ENCODE measurements at places on chromosomes 12 and 14.

DNA sequence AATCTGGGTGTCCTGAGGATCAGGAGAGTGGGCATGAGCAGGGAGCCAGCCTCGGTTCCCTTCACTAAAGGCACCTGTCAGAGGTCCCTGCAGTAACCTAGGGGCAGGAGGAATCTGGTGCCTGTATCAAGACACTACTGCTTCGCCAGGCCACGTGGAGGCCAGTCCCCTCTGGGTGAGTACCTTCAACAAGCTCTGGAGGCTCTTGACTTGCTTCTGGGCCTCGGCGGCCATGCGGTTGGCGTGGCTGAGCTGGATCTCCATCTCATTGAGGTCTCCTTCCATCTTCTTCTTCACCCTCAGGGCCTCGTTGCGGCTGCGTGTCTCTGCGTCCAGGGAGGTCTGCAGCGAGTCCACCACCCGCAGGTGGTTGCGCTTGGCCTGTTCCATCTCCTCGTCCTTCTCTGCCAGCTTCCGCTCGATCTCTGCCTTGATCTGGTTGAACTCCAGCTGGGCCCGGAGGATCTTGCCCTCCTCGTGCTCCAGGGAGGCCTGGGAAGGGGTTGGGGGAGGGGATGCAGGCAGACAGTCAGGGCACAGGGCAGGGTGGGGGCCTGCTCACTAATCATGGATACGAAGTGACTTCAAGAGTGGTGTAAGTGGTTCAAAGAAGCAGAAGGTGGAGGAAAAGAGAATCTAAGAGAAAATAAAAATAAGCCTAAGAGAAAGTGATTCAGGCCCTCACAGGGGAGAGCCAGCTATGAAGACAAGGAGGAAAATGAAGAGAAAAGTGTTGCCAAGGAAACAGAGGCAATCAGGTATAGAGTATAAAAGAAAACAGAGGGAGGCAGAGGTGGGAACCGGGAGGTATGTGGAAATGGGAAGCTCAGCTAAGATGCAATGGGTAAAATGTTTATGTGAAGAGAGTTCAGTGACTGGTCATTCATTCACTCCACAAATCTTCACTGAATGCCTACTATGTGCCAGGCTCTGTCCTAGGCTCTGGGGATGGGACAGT is 8.0 kb upstream of the MYH6 start:
- DNase-seq: no peak

DNA sequence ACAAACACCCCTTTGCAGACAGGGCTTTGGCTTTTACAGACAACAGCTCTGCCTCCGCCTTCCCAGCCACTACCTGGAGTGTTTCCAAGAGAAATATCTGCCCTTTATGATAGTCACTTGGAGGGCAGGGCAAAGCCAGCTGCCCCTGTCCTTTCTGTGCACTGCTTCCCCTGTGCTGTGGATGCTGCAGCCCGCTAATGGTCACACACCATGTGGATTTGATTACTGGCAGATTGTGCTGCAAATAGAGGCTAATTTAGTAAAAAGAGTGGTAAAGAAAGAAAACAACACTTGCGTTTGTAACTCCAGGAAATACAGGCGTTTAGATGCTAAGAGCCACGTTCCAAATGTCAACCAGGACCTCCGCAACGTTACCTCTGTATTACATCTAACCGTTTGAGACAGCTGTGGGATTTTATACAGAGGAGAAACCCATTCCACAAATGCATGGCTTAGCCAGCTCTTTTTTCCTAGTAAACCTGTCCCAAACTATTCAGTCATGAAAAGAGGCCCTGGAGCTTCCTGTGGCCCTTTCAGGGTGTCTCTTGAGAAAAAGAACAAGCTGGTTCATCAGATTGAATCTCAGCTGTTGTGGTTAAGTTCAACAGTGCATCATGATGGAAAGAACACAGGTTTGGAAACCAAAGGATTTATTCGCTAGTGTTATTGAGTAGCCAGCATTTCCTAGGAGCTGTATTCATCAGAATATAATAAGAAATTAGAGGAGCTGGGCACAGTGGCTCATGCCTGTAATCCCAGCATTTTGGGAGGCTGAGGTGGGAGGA is 30.1 kb upstream of the PWP1 start:
- no peak for DNase-seq

DNA sequence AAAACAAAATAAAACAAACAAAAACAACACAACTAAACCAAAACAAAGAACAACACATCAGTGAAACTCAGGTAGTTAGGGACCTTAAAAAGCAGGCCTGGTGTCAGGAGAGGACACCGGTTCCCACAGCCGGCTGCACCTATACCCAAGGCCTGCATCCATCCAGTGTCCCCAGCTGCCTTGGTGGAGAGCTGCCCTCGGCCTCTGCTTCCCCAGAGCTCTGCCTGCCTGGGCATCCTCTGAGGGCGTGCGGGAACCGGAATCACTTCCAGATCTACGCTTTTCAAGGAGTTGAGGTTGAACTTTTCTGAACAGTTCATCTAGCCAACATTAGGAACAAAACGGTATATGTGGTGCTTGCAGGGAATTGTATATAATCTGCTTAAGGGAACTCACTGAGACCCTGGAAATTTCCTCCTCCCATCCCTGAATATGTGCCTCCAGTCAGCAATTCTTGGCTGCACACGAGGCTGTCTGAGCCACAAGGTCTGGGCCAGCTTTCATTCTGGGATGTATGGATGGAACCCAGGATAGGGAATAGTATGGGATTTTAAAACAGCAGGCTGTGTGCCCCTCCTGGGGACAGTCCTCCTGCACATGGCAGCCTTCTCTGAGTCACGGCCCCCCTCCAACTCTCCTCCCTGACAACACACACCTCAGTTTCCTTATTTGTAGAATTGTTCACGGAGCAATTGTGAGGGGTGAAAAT is 319.0 kb upstream of the RTL1 start:
- no peak for DNase-seq

DNA sequence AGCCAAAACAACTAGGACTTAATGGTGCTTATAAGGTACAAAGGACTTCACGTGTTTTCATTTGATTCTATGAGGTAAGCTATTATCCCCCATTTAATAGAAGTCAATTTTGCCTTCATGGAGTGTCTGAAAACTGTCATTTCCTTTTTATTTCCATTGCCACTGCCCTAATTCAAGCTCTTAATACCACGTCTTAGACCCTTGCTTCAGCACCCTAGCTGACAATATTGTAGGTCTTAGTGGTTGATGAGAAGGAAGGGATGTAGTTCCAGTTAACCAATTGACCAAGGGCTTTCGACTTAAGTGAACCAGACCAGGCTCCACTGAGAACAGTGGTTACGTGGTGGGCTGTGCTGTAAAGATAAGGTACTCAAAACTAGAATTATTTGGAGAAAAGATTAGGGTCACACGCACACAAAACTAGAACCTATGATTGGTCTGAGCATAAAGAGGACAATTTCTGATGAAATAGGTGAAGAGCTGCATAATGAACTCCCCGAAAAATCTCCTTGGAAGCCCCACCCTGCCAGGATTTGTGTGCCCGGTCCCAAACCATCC is 9.6 kb upstream of the ASIC1 start:
- no peak for DNase-seq

GRCh38 chr12:116856729-116857128 is 24.5 kb downstream of the HRK start:
- DNase-seq: no peak

DNA sequence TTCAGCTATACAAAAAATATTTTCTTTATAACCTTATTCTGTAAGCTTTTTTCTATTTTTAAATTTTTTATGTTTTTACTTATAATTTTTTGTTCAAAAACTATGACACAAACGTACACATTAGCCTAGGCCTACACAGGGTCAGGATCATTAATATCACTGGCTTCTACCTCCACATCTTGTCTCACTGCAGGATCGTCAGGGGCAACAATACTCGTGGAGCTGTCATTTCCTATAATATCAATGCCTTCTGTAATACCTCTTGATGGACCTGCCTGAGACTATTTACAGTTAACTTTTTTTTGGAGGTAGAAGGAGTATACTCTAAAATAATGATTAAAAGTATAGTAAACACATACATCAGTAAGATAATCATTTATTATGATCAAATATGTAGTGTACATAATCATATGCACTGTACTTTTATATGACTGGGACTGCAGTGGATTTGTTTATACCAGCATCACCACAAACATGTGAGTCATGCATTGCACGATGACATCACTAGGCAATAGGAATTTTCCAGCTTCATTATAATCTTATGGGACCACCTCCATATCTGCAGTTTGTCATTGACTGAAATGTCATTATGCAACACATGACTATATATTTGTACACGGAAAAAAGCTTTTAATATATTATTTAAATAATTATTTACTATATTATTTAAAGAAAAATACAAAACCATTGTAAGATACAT is 18.5 kb upstream of the PMCH start:
- no peak for DNase-seq

- no peak for DNase-seq
Observed at GRCh38 chr12:130053651-130054069, 108.6 kb upstream of the FZD10 start.

DNA sequence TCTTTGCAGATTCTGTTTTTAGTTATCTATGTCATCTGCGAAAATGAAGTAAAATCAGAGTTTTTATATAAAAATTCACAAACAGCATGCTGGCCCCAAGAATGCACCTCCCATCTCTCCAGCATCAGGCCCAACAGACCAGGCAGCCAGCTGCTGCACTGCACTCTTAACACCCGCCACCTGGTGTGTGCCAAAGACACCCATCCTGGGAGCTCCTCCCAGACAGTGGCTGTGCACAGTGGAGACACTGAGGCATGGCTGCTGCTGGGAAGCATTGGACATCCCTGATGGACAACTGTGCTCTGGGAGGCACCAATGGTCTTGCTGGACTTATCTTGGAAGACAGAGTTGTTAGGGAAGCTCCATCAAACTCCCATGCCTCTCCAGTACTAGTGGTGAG is 817.2 kb downstream of the TMEM121 start:
- no peak for DNase-seq

- DNase-seq: no peak
Observed at GRCh38 chr12:130685250-130685787, 30.8 kb downstream of the RIMBP2 start.

DNA sequence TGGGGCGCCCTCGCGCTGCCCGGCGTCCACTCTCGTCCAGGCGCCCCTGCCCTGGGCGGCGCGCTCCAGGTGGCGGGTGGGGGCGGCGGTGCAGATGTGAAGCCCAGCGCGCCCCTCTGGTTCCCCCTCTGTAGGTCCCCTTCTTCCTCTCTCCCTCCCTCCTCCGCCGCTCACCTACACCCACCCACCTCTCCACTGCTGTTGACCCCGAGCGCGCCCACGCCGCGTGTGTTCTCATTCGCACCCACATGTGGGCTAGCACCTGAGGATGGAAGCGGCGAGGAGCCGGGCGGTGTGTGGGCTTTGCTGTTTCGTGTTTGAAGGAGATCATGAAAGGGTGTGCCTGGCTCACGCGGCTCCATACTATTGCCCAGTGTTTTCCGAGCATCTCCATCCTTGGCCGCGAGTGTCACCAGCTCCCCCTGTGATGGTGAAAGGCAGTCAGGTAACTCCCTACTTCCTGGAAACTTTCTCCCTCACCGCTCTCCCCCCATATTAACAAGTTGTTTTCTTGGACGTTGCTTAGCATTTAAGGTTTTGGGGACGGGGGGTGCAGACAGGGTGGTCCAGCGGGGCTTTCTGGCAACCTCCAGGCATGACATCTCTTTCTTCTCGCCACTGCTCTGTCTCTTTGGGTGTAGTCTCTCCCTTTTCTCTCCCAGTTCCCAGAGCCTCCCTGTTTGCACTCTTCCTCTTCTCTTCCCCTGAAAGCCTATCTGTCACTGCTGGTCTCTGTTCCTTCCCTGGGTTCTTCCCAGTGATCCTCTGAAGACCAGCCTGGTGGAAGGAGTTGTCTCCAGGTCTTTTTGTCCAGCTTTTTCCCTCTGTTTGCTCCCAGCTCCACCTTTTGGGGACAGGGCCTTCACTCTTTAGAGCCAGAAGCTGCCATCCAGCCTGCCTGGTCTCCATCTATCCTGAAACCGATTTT is 1.6 kb downstream of the CACNA1C start:
- peak; percentile 13 for DNase-seq

DNA sequence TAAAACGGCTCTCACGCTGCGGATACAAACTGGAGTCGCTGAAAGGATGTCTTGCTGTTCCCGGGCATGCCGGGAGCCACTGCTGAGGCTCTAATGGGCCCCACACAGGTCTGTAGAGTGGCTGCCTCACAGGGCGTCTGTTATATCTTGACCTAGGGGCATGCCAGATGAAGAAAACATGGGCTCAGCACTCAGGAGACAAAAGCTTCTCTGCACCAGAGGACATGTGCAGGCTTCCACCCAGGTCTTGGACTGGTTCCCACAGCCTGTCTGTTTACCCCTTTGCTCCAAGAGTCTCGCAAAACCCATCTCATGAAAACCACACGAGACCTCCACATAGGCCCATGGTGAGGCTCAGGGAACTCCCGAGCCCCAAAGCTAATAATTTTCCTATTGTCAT is 134.2 kb downstream of the RPS29 start:
- DNase-seq: peak; percentile 9

DNA sequence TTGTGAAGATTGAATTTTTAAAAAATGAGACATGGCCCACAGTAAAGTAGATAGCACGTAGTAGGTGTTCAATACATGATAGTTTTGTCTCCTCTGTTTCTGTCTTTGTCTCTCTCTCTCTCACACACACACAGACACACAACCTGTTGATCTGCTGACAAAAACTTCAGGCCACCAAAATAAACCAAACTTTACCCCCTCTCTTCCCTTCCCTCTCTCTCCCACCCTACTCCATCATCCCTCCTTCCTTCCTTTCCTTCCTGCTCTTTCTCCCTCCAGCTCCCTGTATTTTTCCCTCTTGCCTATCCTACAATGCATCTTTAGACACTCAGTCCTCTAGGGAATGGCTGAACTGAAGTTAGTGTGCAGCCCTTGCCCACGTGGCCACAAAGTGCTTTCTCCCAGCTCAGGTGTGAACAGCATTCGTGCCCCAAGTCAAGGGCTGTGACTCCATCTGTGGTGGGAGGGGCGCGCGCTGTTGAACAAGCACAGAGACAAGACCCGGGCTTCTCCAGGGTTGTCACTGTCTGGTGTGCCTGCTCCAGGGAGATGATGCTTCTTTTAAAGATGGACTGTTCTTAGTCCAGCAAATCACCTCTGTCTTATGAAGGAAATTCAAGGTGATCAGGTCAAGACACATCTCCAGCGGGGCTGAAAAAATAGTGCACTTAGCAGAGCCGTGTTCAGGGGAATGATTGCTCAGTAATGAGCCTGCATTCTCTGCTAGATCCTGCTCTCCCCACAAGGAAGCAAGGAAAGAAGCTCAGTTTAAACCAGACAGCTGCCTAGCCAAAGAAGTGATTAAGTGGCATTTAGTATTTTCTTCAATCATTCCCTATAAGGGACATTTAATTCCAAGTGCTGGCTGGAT is 75.3 kb downstream of the WSCD2 start:
- DNase-seq: no peak

- no peak for DNase-seq
Observed at GRCh38 chr12:72790273-72790672, 518.1 kb downstream of the TRHDE start.

DNA sequence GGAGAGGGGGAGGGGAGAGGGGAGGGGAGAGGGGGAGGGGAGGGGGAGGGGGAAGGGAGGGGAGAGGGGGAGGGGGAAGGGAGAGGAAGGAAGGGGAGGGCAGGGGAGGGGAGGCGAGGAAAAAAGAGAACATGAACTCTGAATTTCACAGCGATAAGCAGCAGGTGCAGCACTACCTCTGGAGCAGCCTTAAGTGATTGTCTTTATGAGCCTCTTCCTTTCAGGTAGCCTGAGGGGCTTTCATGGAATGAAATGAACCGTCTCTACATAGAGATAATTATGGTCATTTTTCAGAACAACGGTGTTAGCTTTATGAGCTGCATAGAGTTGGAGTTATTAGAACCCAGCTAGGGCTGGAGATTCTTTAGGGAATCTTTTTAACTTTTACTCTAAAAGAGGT is 18.1 kb upstream of the PTCSC3 start:
- DNase-seq: no peak

- DNase-seq: no peak
Observed at GRCh38 chr14:69694730-69695281, 72.1 kb upstream of the SRSF5 start.

Data from NCI-H1694 treated with DMSO at 0.1 percent for 48 hours (cell line).